ENCODE measurements at places on chromosomes 7 and 10. TPM values are rescaled to one million over a fixed set of nuclear protein-coding genes. Genes with fewer than 3 reads are reported as not detected.

The ENO4 gene
- total RNA-seq: 0.43 TPM

The KCNIP2 gene
- total RNA-seq: 1.8 TPM

The CYP2E1 gene
- 0.37 TPM for total RNA-seq

The MOGAT3 gene
- total RNA-seq: not detected

The CYP2C19 gene
- total RNA-seq: not detected

The CCNY gene
- total RNA-seq: 71.9 TPM

The PCDH15 gene
- total RNA-seq: under 0.01 TPM

The CYP3A5 gene
- 0.28 TPM for total RNA-seq

The CACNB2 gene
- 9.0 TPM for total RNA-seq

The CTBP2 gene
- total RNA-seq: 48.5 TPM

The MMD2 gene
- not detected for total RNA-seq

The PTPN20 gene
- 0.14 TPM for total RNA-seq

The MYH16 gene
- total RNA-seq: not detected

The FOXL3 gene
- total RNA-seq: not detected

The LDB3 gene
- under 0.01 TPM for total RNA-seq

The TMEM236 gene
- under 0.01 TPM for total RNA-seq
